ENCODE measurements at places on chromosomes 5 and 9.
A peak's percentile ranks its signal among the peaks of the same experiment; 100 is the strongest.

DNA sequence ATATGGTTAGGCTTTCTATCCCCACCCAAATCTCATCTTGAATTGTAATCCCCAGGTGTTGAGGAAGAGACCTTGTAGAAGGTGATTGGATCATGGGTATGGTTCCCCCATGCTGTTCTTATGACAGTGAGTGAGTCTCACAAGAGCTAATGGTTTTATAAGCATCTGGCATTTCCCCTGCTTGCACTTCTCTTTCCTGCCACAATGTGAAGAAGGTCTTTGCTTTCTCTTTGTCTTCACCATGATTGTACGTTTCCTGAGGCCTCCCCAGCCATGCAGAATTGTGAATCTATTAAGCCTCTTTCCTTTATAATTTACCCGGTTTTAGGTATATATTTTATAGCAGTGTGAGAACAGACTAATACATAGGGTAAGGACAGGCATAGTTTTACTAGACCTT is 334.5 kb downstream of the TLR4 start:
- no peaks in the 10 kb centered on the region for H3K36me3 ChIP-seq
- no peaks in the 10 kb centered on the region for H3K4me1 ChIP-seq
- no peak overlapping the region for H3K27ac ChIP-seq
- H3K4me3 ChIP-seq: no peak overlapping the region
- H3K27me3 ChIP-seq: peaks cover 6% of the 10 kb centered on the region
- DNase-seq: no peak

DNA sequence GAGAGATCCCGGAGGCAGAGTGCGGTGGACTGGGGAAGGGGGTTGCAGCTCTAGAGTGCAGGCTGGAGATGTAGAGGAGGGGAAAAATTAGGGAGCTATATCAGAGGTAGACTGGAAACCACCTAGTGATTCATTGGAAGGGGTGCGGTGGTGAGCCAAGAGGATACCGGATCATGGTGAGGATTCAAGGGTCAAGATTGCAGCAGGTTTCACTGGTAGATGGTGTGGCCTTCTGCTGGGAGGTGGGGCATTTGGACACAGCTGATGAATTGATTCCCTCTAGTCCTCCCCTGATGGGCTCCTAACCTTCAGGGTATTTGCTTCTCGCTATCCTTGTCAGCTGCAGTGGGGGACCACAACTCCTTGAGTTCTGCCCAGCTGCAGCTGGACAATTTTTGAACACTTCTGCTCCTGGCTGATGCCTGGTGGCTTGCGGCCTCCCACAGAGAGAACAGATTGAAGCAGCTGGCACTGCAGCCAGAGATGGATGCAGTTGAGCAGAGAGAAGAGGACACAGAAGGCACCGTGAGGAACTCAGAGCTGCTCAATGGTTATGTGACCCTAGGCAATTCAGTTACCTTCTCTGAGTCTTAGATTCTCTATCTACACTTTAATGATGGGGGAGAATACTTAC is 134.4 kb upstream of the ABCA1 start:
- no peak overlapping the region for H3K27ac ChIP-seq
- no peaks in the 10 kb centered on the region for H3K36me3 ChIP-seq
- H3K27me3 ChIP-seq: peaks cover 16% of the 10 kb centered on the region
- DNase-seq: no peak
- no peak overlapping the region for H3K4me3 ChIP-seq

DNA sequence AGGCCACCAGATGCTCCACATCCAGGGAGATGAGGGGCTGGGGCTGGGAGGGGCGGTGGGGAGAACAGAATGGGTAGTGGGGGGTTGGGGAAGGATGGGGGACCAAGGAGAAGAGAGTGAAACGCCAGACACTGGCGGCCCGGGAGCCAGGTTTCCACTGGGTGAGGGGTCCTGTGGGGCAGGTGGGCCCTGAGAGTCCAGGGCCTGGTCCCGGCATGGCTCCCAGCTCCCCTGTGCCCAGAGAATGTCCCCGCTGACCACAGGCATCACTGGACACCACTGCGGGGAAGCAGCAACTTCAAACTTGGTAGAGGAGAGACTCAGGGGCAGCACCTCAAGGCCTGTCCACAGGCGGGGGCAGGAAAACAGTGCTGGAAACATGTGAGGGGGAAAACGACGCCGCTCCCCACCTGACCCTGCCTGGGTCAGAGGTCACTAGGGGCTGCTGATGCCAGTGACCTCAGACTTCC is 13.2 kb downstream of the NINJ1 start:
- H3K27ac ChIP-seq: peak overlapping the region; percentile 43
- no peak for DNase-seq
- H3K27me3 ChIP-seq: no peaks in the 10 kb centered on the region
- H3K4me1 ChIP-seq: peaks cover 18% of the 10 kb centered on the region
- H3K4me3 ChIP-seq: no peak overlapping the region
- H3K36me3 ChIP-seq: no peaks in the 10 kb centered on the region

DNA sequence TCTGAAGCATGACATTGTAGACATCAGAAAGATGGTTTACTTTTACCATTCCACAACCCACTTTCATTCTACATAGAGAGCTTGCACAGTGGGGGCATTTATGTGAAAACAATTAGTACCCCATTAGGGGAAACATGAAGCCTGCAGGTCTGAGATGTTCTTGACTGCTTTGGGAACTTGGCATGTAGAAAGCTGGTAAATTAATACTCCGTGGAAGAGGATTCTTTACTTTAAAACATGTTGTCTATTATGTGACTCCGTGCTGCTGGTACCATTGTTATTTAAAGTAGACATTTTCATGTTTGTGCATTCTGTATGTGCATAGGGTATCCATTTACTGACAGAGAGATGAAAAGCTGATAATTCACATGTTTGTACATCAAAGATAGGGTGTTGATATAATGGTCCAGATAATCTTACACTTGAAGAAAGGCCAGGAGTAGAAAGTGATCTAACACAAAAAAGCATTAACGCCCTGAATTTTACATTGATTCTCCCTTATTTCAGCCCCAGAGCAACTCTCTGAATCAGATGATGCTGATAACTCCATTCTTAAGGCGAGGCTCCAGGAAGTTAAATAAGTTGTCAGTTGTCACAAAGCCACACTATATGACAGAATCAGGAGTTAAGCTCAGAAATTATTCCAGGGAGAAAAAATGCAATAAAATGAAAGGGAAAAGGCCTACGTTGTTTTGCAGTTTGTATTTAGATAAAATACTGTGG is 50.1 kb upstream of the CD180 start:
- no peak overlapping the region for H3K27ac ChIP-seq
- no peak overlapping the region for H3K4me3 ChIP-seq
- peaks cover 7% of the 10 kb centered on the region for H3K4me1 ChIP-seq
- H3K27me3 ChIP-seq: no peaks in the 10 kb centered on the region
- no peaks in the 10 kb centered on the region for H3K36me3 ChIP-seq

DNA sequence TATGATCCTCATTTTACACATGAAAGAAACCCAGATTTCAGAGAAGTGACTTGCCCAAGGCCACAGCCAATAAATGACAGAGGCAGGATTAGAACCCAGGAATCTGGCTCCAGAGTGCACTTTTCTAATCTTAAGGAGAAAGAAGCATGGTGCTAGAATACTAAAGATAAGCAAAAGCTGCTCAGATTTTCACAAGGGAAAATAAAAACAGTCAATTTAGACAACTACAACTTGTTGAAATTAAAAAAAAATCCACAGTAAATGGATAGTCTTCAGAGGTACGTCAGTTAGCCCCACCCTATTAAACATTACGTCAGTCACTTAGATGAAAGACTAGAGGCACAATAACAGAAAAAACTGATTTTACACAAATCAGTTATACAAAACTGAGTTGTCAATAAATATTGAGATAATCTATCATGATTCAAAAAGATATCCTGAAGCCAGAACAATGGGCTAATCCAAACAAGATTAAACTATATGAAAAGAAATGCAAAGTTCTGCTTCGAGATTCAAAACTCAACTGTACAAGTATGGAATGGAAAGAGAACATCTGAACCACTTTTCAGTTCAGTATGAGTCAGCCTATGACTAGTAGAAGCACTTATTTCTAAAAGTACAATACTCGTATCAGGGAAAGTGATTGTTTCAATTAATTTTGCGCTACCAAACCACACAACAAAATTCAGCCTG is 9.3 kb downstream of the TMEM245 start:
- no peaks in the 10 kb centered on the region for H3K27me3 ChIP-seq
- H3K4me1 ChIP-seq: peaks cover 36% of the 10 kb centered on the region
- H3K36me3 ChIP-seq: peaks cover 5% of the 10 kb centered on the region
- no peak overlapping the region for H3K4me3 ChIP-seq

DNA sequence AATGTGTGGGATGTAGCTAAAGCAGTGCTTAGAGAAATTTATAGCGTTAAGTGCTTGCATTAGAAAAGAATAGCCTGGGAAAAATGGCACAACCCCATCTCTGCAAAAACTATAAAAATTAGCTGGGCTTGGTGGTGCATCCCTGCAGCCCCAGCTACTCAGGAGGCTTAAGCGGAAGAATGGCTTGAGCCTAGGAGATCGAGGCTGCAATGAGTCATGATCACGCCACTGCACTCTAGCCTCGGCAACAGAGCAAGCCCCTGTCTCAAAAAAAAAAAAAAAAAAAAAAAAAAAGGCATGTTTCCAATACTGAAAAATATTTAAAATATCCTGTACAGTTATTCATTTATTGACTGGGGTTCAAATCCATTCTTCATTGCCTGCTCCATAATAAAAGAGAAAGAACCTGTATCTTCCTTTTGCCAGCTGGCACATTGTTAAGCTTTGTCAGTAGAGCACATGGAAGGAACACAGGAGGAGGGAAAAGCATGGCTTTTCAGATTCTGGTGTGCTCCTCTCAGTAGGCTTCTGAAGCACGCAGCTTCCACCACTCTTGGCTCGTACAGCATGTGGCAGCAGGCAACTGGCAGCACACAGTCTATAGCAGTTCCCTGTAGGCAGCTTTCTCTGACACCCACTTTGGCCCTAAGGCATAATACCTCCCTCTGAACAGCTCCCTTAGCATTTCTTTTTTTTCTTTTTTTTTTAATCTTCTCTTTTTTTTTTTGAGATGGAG is 73.5 kb downstream of the TRIM36 start:
- H3K4me1 ChIP-seq: no peaks in the 10 kb centered on the region
- no peak overlapping the region for H3K27ac ChIP-seq
- H3K36me3 ChIP-seq: no peaks in the 10 kb centered on the region
- H3K27me3 ChIP-seq: no peaks in the 10 kb centered on the region

GRCh38 chr5:63121471-63121870 is 542.9 kb downstream of the LRRC70 start:
- H3K4me3 ChIP-seq: no peak overlapping the region
- DNase-seq: no peak
- H3K4me1 ChIP-seq: peaks cover 3% of the 10 kb centered on the region
- no peak overlapping the region for H3K27ac ChIP-seq
- H3K36me3 ChIP-seq: no peaks in the 10 kb centered on the region
- no peaks in the 10 kb centered on the region for H3K27me3 ChIP-seq

GRCh38 chr5:55234121-55234700 is 803 bp upstream of the CCNO start:
- H3K36me3 ChIP-seq: no peaks in the 10 kb centered on the region
- peaks cover 30% of the 10 kb centered on the region for H3K27me3 ChIP-seq
- H3K4me3 ChIP-seq: peak overlapping the region; percentile 81

GRCh38 chr5:67234671-67235176 is 38.1 kb upstream of the CD180 start:
- peak overlapping the region; percentile 30 for H3K4me3 ChIP-seq
- H3K27me3 ChIP-seq: peaks cover 9% of the 10 kb centered on the region
- no peak for DNase-seq
- peaks cover 4% of the 10 kb centered on the region for H3K4me1 ChIP-seq
- H3K36me3 ChIP-seq: no peaks in the 10 kb centered on the region

DNA sequence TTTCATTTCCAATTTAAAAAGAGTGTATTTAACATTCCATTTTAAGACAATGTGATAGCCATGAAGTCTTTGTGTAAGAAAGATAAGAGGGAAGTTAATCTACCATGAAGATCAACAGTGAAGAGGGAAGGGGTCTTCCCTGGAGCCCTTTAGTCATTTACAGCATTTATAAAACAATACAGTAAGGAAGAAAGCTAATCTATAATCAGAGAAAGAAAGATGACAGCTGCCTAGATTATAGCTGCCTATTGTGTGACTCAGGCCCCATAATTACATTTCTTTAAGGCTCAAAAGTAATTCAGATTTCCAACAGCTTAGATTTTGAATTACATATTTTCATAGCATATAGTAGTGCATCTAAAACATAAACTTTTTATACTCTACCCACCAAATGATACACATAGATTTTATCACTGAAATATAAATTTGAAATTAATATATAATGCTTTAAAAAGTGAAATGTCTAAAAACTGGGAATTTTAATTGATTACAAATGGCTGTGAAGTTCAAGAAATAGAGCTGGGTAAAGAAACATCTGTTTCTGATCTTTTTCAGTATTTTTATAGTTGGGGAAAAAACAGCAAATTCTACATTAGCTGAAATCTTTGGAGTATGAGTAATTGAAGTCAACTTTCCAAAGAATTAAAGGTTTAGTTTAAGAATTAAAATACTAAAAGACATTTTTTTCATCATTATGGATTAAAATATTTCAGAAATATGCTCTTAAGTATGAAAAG is 89.6 kb downstream of the RIC1 start:
- peak overlapping the region; percentile 66 for H3K27ac ChIP-seq
- H3K4me1 ChIP-seq: peaks cover 5% of the 10 kb centered on the region
- H3K36me3 ChIP-seq: peaks cover 38% of the 10 kb centered on the region
- H3K27me3 ChIP-seq: no peaks in the 10 kb centered on the region

- H3K4me1 ChIP-seq: peaks cover 2% of the 10 kb centered on the region
- H3K36me3 ChIP-seq: no peaks in the 10 kb centered on the region
Measured at GRCh38 chr5:179301796-179302195, 43.5 kb downstream of the ADAMTS2 start.

DNA sequence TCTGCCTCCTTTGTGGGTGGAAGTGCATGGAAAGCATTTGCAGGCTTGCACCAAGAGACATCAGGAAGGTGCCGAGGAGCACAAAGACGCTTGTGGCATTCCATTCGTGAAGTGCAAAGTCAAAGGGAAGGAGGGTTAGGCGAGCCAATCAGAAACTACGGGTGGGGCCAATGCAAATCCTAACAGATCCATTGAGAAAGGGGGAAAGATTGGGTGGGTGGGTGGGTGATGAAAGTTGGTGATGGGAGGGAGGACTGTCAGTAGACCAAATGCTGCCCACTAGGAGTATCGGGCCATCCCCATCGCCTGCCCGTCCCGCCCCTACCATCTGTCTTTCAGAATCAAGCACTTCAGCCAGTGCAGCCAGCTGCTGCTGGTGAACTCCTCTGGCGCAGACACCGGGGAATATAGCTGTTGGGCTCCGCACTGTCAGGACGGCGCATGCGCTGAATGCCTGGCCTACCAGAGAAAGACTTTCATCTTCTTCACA is 17.1 kb upstream of the ANXA6 start:
- no peak overlapping the region for H3K4me3 ChIP-seq
- no peaks in the 10 kb centered on the region for H3K27me3 ChIP-seq
- DNase-seq: no peak
- H3K4me1 ChIP-seq: peaks cover 27% of the 10 kb centered on the region
- peaks cover 17% of the 10 kb centered on the region for H3K36me3 ChIP-seq

DNA sequence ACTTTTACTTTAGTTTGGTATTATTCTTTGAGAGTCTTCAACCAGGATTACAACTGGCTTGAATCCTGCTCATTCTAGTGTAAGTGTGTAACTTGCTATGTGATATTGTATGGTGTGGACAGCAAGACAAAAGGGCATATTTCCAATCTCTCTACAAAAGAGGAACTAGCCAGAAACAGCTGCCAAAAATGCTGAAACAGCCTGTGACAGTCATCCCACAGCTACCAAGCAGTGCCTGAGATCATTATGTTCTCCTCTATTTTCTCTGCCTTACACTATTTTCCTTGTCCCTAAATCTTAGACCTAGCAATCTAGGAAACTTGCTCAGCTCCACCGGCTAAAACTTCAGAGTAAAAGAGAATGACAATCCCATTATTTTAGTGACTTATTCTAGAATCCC is 42.8 kb downstream of the WDR41 start:
- no peak overlapping the region for H3K27ac ChIP-seq
- peaks cover 55% of the 10 kb centered on the region for H3K36me3 ChIP-seq
- H3K4me1 ChIP-seq: no peaks in the 10 kb centered on the region
- H3K4me3 ChIP-seq: no peak overlapping the region
- no peak for DNase-seq

Measured in memory B cell (primary cell).